ENCODE measurements at places on chromosomes 12 and 14. TPM values are rescaled to one million over a fixed set of nuclear protein-coding genes. Genes with fewer than 3 reads are reported as not detected.

Gene MYF5
- total RNA-seq, result not detected

Gene GLRX5
- total RNA-seq, result 58.9 TPM

Gene CRIP1
- total RNA-seq, result 42.9 TPM

Gene STYK1
- 0.12 TPM for total RNA-seq

DNA sequence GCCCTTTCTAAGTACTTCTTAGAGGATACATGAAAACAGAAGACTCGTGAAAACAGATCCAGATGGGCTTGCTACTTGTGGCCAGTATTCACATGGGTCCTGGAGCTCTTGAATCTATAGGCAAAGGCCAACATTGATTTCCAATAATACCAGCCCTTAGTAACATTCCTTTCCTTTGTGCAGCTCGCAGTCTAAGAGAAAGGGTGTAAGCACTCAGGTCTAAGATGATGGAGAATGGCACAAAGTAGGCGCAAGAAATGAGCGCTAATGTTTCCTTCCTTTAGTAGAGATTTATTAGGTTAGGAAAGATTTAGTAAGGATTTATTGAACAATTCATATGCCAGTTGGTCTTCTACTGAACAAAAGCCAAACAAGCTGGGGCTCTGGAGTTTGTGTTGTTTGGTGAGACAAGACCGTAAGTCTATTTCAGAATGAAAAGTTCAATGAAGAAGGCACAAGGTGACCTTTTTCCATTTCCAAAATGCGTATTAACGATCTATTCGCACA, 525 bp downstream of the RNU6-8 start:
- no peak for DNase-seq

GRCh38 chr12:87150969-87151662, 878.1 kb downstream of the C12orf50 start:
- no peak for DNase-seq

DNA sequence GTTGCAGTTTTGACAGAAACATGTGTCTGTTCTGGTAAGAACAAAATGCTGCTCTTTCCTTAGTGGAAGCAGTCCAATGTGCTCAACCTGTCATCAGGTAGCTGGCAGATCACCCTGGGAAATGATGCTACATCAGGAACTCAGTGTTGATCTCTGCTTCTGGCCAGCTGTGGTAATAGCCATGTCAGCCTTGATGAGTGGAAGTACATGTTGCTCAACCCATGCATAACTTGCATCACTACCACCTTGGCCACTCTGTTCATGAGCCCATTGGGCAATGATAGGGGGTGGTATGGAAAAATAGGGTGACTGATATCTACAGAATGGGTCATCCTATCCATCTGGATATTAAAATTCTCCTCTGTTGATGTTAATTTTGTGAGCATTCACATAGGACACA, 411.0 kb downstream of the C12orf50 start:
- DNase-seq, result no peak

DNA sequence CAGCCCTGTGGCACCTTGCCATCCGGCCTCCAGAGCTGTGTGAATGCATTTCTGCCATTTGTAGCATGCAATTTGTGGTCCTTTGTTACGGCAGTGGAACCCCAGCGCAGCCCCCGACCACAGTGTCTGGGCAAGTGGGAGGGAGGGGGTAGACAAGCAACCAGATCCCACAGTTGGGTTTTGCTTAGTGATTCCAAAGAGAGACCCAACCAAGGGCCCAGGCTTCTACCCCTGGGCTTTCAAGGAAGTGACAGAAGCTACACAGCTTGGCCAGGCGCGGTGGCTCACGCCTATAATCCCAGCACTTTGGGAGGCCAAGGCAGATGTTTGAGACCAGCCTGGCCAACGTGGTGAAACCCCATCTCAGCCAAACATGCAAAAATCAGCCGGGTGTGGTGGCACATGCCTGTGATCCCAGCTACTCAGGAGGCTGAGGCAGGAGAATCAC, 17.8 kb downstream of the ZBTB42 start:
- DNase-seq, result no peak

DNA sequence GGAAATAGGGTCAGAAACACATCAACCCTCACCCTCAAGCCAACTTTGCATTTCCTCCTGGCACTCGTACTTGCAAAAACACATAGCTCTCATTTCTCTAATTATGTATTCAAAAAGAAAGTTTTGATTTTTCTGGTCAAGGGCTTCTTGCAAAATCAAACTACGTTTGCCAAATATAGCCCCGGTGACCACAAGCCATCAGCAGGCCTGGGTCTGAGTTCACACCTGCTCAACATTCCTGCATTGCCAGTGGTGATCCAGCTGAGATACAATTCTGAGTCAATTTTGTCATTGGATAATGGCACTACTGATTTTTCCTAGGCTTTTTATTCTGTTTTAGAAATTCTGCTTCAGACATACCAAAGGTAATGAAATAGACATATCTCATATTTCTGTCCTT, 10.7 kb upstream of the BHLHE41 start:
- no peak for DNase-seq

GRCh38 chr14:61264651-61265050, 16.5 kb downstream of the TMEM30B start:
- DNase-seq, result no peak

GRCh38 chr14:81363746-81364378, 36.3 kb downstream of the STON2 start:
- DNase-seq, result no peak

DNA sequence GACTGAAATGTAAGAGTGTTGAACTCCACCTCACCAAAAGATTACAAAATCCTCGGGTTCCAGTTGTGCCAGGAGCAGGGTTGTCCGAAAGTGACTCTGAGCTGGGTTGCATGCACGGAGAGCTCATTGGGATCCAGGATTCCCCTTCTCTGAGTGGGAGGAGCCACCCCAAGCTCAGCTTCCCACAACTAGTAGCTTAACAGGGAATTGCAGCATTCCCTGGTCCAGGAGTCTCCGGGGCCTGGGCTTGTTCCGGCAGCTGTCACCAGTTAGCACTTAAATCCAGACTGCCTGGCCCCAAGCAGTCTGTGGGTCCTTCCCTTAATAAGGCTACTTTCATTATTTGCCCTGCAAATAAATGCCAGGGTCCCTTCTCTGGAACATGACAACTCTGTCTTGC, 50.1 kb downstream of the CD9 start:
- DNase-seq, result peak; percentile 76

- no peak for DNase-seq
Observed at GRCh38 chr12:26825459-26826016, 7.5 kb downstream of the ITPR2 start.

DNA sequence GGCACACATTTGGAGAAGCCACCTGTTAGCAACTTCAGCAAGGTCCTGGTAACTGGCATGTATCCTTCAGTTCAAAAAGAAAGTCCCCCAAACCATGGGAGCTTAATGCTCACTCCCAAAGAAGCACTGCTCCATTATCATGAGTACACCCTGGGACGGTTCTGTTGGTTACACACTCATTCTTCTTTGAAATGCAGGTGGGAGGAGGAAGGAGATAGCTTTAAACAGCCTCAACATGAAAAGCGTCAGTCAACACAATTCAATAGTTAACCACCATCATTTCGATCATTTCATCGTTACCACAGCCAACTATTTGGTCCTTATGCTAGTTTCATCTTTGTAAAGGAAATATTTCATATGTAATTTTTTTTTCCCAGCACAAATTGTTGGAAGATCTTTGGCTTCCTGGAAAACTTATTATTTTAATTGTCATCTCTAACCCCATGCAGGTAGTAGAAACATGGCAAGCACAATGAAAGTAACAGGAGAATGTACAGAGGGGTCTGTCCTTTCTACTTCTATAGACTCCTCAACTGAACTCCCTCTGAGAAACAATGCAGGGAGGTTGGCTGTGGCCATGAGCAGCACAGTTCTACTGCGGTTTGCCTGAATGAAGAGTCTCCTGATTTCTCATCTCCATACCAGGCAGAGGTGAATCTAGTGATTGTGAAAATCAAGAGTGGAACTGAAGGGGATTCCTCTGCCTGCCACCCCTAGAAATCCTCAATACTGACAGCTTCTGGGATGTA, 196.4 kb upstream of the FOXN3 start:
- DNase-seq, result no peak

- DNase-seq, result no peak
Observed at GRCh38 chr14:87783071-87783470, 209.9 kb downstream of the GALC start.

DNA sequence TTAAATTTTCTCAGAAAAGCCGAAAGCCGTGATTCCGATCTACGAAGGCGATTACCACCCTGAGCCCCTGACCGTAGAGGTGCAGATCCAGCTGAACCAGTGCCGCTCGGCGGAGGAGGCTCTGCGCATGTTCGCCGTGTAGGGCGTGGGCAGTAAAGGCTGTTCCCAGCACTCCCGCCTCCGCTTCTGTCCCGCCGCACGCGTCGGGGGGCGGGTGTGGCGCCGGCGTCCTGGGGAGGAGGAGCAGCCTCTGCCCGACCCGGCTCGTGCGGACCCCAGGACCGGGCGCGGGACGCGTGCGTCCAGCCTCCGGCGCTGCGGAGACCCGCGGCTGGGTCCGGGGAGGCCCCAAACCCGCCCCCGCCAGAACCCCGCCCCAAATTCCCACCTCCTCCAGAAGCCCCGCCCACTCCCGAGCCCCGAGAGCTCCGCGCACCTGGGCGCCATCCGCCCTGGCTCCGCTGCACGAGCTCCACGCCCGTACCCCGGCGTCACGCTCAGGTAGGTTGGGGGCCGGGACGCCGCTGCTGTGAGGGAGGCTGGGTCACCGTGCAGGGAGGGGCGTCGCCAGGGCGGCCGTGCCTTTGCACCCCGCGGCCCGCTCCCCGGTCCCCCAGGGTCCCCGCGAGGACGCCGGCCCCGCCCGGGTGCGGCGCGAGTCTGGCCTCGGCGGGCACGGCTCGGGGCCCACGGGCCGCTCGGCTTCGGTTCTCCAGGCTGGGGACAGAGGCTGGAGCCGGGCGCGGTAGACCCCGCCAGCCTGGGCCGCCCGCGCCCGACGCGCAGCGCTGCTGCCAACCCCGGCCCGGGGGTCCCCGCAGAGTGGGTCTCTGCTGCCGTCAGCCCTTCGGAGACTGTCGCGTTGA, at the start of gene B3GNT4:
Gene B3GNT4 (plus strand): TSS at position 409 of the 866 bp plus-strand sequence. CDS start 910 bp downstream, outside the sequence.
- no peak for DNase-seq

DNA sequence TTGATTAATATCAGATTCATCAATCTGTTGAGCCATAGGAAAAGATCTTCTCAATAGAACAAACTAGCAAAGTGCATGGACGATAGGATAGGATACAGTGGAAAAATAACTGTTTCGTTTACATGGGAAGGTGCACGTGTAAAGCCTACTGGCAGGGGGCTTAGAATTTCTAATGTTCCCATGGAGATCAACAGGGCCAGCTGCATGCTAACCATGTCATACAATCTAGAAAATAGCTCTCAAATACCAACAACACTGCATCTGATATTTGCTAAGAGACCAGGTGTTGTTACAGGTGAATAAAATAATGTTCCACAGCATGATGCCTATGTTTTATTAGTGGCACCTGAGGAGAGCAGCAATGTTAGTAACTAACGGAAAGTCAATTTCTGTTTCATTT, 72.5 kb downstream of the ACSS3 start:
- no peak for DNase-seq

GRCh38 chr12:101939856-101940265, 62.5 kb downstream of the DRAM1 start:
- DNase-seq, result peak; percentile 74

- no peak for DNase-seq
Observed at GRCh38 chr14:24817212-24818057, 183.4 kb upstream of the GZMB start.
